Naive thymus-derived CD4-positive, alpha-beta T cell (primary cell): ENCODE measurements at places on chromosomes 13 and 19. TPM values are rescaled to one million over a fixed set of nuclear protein-coding genes. Genes with fewer than 3 reads are reported as not detected.

- DNase-seq: no peak
- no peak overlapping the region for H3K27ac ChIP-seq
- no peaks in the 10 kb centered on the region for H3K27me3 ChIP-seq
- no peaks in the 10 kb centered on the region for H3K4me1 ChIP-seq
- peak overlapping the region; percentile 45 for H3K4me3 ChIP-seq
- H3K36me3 ChIP-seq: no peaks in the 10 kb centered on the region
Measured at GRCh38 chr13:82687884-82688283, 1194.4 kb downstream of the SLITRK1 start.

DNA sequence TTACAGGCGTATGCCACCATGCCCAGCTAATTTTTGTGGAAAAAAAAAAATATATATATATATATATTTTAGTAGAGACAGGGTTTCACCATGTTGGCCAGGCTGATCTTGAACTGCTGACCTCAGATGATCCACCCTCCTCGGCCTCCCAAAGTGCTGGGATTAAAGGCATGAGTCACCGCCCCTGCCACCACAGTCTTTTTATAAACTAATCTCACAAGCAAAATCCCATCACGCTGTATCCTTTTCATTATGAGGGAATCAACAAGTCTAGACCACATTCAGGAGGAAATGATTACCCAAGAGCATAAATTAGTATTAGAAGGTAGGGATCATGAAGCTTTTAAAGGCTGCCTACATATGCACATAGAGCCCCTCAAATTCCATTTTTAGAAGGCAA lies 210.6 kb upstream of the NBEA start:
- no peaks in the 10 kb centered on the region for H3K27me3 ChIP-seq
- H3K27ac ChIP-seq: no peak overlapping the region
- no peaks in the 10 kb centered on the region for H3K36me3 ChIP-seq

TMEM143 gene
- total RNA-seq: 39.8 TPM

GRCh38 chr13:112616586-112617362 lies 28.8 kb upstream of the TUBGCP3 start:
- H3K27me3 ChIP-seq: no peaks in the 10 kb centered on the region
- no peak overlapping the region for H3K27ac ChIP-seq
- H3K4me3 ChIP-seq: no peak overlapping the region
- H3K4me1 ChIP-seq: no peaks in the 10 kb centered on the region
- no peaks in the 10 kb centered on the region for H3K36me3 ChIP-seq
- no peak for DNase-seq

GRCh38 chr19:4052114-4052992 lies 14.3 kb downstream of the ZBTB7A start:
- no peak overlapping the region for H3K4me3 ChIP-seq
- DNase-seq: no peak
- H3K27me3 ChIP-seq: no peaks in the 10 kb centered on the region
- H3K27ac ChIP-seq: no peak overlapping the region
- peaks cover 16% of the 10 kb centered on the region for H3K36me3 ChIP-seq
- peaks cover 11% of the 10 kb centered on the region for H3K4me1 ChIP-seq

DNA sequence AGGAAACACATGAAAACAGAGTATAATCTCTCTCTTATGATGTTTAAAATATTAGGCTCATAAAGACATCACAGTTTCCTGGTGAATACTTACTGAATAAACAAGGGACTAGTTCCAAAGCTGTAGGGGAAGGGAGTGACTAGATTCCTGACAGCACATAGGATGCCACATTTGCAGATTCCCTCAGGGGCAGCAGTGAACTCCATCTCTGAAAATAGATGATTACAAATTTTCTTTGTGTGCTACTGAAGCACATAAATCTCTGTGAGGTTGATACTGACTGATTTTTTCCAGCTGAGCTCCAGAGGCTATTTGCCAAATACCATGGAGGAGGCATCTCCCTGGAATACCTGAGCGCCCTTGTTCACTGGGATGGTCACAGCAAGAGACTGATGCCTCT lies 77.3 kb downstream of the FGF9 start:
- no peak overlapping the region for H3K27ac ChIP-seq
- no peaks in the 10 kb centered on the region for H3K4me1 ChIP-seq
- DNase-seq: no peak
- no peaks in the 10 kb centered on the region for H3K36me3 ChIP-seq
- H3K4me3 ChIP-seq: no peak overlapping the region
